ENCODE measurements at places on chromosomes 12 and 14. TPM values are rescaled to one million over a fixed set of nuclear protein-coding genes. Genes with fewer than 3 reads are reported as not detected.

The AMHR2 gene
- 0.60 TPM for total RNA-seq

The YAF2 gene
- total RNA-seq: 23.8 TPM

DNA sequence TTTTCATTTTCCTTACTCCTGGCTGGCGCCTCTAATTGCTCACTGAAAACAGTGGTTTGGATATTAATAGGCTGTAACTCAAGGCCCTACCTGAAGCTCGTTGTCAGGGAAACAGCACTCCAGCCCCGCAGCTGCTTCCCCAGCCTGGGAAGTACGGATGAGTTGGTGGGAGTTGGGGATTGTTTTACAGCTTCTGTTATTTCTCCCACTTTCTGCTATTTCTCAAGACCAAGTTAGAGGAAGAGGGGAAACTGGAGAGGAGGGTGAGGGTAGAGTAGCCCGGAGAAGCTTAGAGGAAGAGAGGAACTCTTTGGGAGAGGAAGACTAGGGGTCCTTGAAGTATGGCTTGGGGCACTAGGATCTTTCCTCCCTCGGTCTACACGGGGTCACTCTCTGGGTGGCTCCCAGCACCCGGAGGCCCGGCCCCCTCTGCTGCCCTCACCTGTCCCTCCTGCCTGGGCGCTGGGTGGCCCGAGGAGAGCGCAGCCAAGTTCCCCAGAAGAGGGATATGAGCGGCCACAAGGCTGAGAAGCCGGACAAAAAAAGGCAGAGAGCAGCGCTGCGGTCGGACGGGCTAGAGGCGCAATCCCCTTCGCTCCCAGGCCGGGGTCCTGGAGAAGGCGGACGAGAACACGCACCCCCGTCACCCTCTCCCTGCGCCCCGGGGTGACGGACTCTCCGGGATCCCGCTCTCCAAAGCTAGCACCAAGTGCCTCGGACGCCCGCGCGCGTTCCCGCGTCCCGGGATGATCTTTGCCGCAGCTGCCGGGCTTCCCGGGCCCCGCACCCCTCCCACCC lies 671 bp downstream of the SPTB start:
- no peak for DNase-seq

DNA sequence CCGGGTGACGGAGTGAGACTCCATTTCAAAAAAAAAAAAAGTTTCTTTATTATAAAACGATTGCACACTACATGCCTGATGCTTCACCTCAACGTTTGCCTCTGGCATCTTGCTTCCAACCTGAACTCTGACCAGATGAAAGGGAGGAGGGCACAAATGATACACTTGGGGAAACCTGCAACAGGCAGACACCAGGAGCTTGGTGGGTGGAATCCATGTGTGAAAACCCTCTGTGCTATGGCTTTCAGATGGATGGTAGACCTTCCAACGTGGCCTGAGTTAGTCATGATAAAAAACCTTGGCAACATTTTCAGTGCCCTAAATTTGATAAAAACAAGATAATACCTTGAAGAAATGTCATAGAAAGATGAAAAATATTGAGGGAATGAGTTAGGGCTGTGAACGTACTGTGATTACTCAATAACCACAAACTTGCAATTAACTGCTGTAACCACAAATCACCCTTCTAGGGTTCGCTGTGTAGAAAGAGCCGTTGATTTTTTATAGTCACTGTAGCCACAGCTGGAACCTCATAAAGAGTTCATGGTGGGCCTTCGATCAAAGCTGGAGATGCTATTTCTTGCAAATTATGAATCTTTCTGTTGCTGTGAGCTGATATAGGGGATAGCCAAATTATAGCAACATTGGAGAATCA lies 26.1 kb upstream of the GZMB start:
- DNase-seq: no peak

GRCh38 chr14:74919421-74920165 lies 3.5 kb downstream of the RPS6KL1 start:
- no peak for DNase-seq

- no peak for DNase-seq
These were observed 203.2 kb upstream of the SSTR1 start for GRCh38 chr14:38004610-38004879.

- DNase-seq: peak; percentile 38
These were observed 38.6 kb downstream of the MGST1 start for GRCh38 chr12:16385782-16386646.

GRCh38 chr12:41466802-41467201 lies 278.7 kb downstream of the PDZRN4 start:
- DNase-seq: peak; percentile 29

- DNase-seq: no peak
These were observed 66.9 kb downstream of the C12orf56 start for GRCh38 chr12:64323476-64324225.

DNA sequence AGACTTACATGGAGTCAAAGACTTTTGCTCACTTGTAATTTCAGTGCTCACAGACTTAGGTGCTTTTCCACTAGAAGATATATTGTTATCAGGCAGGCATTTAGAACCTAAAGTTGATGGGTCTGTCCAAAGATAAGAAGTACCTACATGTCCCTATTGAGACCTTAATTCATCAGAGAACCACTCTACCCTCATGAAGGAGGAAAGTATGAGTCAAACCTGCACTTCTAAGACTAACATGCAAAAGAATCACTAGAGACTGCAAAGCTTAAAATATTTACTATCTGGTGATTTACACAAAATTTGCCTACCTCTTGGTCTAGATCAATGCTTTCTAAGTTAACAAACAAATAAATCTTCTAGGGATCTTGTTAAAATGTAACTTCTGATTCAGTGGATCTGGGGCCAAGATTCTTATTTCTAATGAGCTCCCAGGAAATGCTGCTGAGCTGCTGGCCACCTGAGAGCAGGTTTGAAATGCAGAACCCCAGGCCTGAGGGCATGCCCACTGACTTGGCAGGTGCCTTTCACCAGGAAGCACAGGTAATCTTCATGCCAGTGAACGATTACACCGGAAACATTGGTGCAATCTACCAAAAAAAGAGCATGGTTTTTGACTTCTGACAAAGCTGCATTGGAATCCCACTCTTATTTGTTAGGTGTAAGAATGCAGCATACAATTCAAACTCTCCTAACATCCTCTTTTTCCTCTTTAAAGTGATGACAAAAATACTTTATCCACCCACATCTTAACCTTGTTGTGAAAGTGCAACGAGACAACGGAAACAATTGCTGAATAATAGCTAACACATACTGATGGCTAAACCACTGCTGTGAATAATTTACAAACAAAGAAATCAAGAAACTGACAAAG lies 214.2 kb downstream of the ADAMTS20 start:
- peak; percentile 14 for DNase-seq

GRCh38 chr14:63773504-63773903 lies 45.6 kb upstream of the SGPP1 start:
- no peak for DNase-seq

GRCh38 chr12:95548056-95548538 lies 3.2 kb downstream of the USP44 start:
- DNase-seq: peak; percentile 40

DNA sequence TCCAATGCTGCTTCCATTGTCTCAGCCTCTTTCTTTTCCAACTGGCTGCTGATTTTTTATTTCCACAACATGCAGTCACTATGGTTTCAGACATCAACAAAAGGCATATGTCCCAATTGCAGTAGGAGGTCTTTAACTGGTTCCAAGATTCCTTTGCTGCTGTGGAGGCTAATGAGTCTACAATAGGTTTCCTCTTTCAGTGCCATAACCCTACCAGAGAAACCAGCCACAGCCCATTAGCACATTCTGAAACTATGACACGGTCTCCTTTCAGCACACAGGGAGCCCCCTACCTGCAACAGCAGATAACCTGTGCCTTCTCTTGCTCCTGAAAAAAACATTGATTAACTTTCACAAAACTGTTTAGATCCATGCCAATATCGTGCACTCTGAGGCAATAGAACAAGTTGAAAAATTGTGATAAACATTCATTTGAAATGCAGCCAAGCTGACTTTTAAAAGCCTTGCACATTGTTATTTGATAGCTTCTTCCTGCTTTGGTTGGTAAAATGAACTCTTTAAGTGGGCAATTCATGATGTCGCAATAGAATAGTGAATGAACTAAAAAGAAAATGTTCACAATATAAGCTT lies 32.4 kb downstream of the PLEKHG7 start:
- DNase-seq: peak; percentile 12

DNA sequence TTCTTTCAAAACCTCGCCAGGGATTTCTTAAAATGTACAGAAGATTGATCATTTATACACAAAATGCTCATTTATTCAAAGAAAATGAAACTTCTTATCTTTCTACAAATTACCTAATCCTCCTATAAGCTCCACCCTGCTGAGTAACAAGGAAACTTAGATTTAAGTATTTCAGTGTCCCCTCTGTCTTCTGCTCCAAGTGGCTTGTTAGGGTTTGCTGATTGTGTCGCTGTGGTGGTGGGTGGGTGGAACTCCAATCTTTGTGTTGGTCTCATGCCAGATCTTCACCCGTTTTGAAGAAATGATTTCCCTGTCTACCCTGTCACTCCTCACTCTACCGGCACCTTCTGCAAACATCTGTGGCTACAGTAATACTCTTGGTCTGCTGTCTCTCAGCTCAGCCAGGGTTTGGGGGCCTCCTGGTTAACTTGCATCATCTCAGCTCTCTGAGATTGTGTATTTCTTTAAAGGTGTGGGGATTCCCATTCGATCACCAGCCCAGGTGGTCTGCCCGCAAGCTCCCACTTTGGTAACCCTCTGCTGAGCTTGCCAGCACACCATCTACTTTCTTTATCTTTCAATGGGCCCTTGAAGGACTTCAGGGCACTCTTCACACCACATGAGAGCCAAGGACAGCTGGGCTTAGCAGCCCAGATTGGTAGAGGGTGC lies 73.8 kb downstream of the DRAM1 start:
- DNase-seq: no peak

- no peak for DNase-seq
These were observed 112.7 kb upstream of the EGLN3 start for GRCh38 chr14:34063470-34064164.
